CD14-positive monocyte (primary cell): ENCODE measurements at places on chromosomes 4 and X.

- no peak for DNase-seq
Observed at GRCh38 chr4:4696530-4696929, 154.7 kb upstream of the STX18 start.

DNA sequence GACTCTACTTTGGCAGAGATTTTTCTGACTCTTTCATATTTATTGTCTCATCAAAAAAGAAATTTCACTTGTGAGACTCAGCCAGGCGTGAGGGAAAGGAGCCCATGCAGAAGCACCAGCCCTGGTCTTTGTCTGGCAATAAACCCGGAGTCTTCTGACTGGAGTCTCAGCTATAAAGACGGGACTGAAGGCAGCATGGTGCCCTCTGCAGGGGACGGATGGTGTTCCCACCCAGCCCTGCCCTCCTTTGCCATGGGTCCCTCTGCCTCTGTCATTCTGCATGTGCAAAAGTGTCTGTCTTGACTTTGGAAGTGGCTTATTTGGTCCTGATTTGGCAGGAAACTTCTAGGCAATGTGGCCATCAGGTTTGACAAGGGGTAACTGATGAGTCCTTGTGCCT is 14.2 kb downstream of the ZNF185 start:
- no peak for DNase-seq

GRCh38 chrX:30183554-30183953 is 31.8 kb upstream of the MAGEB2 start:
- DNase-seq: no peak

GRCh38 chr4:93433840-93434239 is 394.7 kb upstream of the ATOH1 start:
- no peak for DNase-seq

GRCh38 chrX:47030339-47030738 is 47.9 kb upstream of the RGN start:
- peak; percentile 37 for DNase-seq

- DNase-seq: no peak
Observed at GRCh38 chr4:98468709-98469108, 189.7 kb downstream of the TSPAN5 start.

DNA sequence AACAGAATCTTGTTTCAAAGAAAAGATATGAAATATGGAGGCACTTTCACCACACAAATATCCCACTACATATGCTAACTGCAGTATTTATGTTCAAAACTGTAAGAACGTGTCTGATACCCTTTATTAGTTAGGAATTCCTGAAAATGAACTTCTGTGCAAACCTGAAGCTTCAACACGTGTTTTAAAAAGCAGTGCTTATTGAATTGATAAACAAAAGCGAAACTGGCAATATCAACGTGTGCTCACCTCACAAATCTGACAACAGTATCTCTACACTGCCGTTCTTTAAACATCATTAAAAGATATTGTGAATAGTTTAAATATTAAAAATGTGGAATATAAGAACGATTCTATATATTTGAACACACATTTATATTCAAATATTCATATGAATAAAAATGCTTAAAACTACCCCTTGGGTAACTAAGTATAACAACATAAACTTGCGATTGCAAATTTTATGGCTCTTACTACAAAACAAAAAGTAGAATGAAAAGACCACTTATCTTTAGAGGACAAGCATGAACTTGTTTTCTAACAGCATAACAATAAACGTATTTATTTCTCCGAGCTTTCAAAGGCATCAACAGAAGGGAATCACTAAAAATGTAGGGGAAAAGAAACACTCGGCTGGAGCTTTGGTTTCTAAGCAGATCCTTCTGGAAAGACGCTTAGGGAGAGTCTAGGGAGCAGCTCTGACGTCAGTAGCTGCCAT is at the start of gene LRP2BP:
TSS of gene LRP2BP (minus strand) at position 687 of the 718 bp plus-strand sequence. CDS start 17,738 bp downstream, outside the sequence.
- DNase-seq: no peak

DNA sequence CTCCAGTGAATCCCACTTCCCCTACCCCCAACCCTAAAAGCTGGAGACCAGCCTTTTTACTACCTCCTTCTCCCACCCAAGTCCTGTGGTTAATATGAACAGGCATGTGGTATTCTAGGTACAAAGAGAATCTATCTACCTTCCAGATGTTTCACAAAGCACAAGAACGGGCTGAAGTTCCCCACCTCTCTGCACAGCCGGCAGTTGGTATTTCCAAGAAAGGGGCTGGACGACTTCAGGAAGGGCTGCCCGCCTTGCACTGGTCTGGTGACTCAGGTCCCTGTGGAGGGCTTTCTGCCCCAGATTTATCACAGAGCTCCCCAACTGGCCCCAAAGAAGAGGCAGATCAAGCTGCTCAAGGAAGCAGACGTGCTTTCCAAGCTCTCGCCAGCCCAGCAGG is 4.5 kb downstream of the FAM47E start:
- DNase-seq: no peak

DNA sequence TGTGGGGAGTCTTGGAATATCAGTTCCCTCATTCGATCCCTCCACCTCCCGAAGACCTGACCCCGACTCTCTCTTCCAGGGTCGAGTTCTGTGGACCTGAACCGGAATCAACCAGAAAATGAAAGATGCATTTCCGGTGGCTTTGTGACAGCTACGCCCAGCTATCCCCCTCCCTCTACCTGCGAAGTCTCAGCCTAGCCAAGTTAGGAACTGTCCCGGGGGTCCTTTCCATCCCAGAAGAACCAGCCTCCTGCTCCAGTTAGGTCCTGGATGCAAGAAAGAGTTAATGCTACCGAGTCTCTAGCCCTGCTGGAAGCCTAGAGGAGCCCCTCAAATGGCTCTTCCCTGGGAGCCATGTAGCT is 13.4 kb upstream of the ETDC start:
- no peak for DNase-seq

- DNase-seq: no peak
Observed at GRCh38 chrX:145716226-145716625, 101.4 kb upstream of the SLITRK2 start.

DNA sequence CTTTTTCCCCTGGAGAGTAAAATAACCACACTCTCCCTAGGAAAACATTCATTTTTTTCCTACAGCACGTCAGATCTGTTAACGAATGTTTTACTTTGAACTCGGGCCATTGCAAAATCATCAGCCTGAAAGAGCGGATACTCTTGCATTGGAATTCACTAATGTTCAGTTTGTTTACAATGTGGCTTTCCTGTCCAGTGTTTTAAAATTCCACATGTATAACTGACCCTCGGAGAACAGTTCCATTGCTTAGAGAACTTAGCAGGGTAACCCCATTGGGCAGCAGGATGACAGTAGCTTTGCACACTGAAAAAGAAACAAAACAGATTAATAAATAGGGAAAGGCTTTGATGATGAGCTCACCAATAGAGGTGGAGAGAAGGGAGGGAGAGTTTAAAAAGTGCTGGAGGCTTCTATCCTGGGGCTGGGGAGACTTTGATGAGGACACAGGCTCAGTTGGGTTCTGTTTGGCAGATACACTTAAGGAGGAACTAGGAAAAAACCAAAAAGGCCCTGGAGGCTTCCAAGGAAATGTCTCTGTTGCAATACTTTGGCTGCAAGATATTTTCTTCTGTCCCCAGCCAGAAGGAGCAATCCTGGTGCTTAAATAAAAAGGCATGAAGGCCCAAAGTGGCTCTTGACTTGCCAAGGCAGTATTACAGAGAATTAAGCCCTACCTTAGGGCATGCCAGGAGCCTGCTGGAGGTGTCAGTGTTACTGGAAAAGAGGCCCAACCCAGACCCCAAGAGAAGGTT is 143.1 kb downstream of the ARSF start:
- DNase-seq: no peak

DNA sequence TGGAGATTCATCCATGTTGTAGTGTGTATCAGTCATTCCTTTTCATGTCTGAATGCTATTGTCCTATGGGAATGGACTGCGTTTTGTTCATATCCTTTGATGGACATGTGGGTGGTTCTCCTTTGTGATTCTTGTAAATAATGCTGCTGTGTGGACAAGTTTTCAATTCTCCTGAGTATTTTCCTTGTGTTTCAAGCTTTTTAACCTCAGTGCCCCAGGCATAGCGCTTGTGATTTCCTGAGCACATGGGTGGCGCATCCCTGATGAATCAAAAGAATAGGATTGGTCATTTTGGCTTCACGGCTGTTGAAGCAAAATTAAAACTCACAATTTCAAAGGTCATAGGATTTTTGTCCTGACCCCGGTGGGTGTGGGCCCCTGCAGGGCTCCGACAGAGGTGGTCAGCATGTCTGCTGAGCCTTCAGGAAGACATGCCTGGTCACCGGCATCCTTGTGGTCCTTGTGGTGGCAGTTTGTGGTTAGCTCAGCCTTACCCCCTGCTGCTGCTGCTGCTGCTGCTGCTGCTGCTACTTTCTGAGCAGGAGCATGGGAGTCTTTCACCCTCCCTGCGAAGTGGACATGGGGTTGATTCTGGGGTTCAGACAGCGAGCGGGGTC is 30.0 kb downstream of the SHROOM2 start:
- DNase-seq: no peak

DNA sequence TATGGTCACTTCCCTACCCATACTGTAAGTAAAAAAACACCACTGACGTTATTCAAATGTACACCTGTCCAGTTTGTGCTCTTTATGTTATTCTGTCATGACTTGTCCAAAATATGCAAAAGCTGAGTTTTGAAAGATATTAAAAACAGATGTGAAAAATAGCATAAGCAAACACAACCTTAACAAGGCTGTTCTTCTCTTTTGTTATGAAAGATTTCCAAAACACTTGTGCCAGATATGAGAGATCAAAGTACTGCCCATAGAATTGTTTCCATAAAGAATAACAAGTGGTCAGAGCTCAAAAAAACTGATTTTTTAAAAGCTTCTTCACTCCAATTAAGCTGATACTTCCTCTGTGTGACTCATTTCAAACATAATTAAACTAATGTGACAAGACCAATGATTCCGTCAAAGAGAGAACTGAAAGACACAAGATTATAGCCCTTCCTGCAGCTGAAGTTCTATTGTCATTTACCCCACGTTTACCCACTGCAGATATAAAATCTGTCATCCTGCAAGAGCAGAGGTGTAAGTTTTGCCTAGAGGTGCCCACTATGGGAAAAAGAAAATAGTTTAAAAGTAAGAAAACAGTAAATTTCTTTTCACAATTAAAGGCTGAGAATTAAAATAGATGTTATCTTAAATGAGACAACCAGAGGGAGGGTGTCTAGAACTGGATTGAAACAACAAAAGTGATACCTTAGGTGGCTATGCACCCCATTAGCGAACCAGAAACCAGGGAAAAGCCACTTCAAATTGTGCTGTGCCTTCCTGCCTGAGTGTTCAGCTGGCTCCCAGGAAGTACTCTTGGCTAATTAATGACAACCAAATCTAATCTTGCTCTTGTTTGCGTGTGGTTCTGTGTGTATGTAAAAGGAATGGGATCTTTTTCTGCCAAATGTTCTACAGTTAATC is 30.1 kb downstream of the RASSF6 start:
- no peak for DNase-seq

DNA sequence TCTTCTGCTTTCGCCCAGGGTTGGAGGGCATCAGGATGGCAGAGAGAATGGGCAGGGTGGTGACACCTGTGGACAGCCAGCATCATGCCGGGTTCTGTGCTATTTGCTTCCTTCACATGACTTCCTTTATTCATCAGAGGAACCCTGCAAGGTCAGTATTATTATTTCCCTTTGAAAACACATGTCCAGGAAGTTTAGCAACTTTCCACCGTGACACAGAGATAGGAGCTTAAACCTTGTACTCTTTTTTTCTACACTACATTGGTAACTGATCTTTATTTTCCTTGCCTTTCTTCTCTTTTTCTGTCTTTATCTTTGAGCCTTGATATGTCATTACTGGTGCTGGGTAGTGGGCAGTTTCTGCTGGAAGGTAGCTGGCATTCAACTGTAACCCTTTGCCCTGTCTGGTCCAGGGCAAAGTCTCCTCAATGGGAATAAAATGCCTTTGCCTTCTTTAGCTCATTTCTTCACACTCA is 5.0 kb upstream of the MGST2 start:
- peak; percentile 64 for DNase-seq

DNA sequence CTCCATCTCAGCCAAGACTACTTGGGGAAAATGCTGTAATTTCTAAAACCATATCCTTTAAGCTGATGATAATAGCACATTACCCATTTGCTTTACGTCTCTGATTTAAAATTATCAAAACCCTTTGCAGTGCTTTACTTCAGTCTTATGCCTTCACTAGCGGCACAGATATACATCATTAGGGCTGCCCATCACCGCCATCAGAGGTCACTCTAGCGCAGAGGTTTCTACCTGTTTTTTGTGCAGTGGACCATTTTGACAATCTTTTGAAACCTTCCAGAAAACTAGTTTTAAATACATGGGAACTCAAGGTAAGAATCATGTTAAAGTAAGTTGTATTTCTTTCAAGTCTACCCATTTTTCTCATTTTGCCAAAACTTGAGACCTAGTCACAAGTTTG is 592.5 kb downstream of the PPARGC1A start:
- DNase-seq: no peak

GRCh38 chrX:68694435-68695205 is 47.2 kb downstream of the STARD8 start:
- DNase-seq: peak; percentile 70

DNA sequence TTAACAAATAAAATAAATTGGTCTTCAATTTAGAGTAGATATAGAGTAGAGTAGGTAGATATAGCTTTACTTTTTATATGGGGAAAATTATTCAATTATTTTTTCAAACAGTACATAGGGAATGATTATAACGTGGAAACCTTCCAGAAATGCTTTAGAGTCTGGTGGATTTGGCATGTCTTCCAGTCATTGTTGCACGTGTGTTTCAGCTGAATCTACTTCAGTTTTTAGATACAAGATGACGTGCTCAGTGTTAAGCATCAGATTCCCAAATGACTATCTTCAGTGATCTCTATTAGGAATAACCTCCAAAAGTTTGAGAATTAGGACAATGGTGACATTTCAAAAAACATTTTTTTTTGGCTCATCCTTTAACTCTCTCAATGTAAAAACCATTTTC is 616.9 kb downstream of the ANKRD50 start:
- DNase-seq: no peak

DNA sequence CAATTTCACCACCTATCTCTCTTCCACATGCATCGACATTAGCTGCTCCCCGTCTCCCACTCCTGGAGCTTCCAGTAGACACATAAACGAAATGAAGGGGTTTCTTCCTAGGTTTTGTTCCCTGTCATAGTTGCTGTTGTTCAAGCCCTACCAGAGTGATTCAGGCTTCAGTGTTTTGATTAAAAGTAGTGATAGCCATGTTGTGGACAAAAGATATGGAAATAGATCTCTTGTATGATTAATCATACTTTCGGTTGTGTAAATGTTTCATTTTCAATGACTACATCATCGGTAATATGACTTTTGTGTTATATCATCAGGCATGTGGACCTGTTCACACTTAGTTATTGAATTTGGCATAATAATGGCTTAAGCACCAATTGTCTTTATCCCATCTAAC is 96.5 kb upstream of the KLF3 start:
- no peak for DNase-seq

- DNase-seq: no peak
Observed at GRCh38 chrX:130625386-130625785, 223.6 kb downstream of the RBMX2 start.
